ENCODE measurements at places on chromosomes 2 and 18.
A peak's percentile ranks its signal among the peaks of the same experiment; 100 is the strongest.

- no peak for DNase-seq
Measured at GRCh38 chr2:219325136-219325535, 7.4 kb downstream of the RESP18 start.

DNA sequence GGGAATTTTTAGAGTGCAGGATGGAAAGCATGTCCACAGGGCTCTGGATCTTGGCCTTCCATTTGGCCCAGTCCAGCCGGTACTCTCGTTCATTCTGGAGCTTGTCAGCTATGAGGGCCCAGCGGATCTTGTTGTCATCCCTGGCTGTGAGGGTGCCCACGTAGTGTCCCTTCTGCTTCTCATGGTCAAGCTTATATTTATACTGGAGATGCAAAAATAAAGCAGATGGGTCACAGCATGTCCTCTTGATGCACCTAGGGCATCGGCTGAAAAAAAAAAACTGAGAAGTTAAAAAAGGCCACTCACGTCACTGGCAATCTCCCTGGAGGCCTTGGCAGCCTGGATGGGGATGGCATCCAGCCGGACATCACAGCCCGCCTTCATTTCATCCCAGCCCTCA lies 160.5 kb downstream of the RIF1 start:
- DNase-seq, result no peak

- DNase-seq, result no peak
Measured at GRCh38 chr2:5093056-5093455, 599.1 kb upstream of the SOX11 start.

DNA sequence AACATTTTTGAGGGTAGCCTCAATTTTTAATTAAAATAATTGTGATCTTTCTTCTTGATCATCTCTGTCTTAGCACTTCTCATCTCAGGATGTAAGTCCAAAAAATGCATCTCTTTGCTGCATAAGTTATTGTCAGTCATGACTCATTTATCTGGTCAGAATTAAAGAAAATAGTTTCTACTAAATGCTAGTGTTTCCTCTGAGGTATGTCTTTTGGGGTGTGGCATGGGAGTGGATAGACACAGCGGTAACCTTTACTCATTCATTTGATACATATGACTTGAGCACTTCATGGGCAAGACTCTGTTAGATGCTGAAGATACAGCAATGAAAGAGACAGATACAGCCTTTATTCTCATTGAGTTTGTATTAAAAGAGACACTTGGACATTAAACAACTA lies 284.7 kb downstream of the IRS1 start:
- no peak for DNase-seq

- no peak for DNase-seq
Measured at GRCh38 chr2:8662239-8662879, 19.5 kb upstream of the ID2 start.

DNA sequence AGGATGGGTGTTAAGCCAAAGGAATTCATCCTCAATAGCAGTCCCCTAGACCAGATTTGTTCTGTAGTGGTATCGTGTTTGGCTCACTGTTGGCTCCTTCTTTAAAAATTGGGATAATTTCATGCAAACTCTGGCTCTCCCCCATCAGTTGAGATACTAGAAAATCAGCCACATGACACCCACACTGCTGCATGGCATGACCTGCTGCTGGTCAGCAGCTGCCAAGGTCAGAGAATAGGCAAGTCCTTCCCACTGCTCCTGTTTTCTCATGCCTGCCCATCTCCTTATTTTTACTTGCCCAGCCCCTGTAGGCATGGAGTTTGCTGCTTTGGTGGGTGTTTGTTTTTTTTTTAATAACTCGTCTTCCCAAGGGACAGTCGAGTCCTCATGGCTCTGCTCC lies 1.0 kb upstream of the SNRNP200 start:
- DNase-seq, result no peak

- DNase-seq, result no peak
Measured at GRCh38 chr2:7098816-7099215, 181.6 kb downstream of the RNF144A start.

GRCh38 chr2:69709290-69709689 lies 32.6 kb upstream of the ANXA4 start:
- DNase-seq, result no peak

DNA sequence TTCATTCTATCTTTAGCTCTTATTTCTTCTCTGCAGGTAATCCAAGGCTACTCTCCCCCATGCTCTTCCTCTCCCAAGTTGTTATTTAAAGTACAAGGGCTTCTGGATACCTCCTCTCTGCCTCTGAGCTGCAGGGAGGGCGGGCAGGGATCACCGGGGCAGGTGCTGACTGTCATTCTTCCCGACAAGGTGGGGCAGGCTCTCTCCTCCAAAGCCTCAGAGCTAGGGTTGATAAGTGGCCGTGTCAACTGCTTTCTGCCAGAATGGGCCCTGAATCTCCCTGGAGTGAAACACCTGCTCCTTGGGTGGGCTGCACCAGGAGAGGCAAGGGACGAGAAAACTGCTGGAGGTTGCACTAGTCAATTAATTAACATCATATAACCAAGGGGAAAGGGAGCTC lies 250.3 kb downstream of the SLC4A3 start:
- no peak for DNase-seq

DNA sequence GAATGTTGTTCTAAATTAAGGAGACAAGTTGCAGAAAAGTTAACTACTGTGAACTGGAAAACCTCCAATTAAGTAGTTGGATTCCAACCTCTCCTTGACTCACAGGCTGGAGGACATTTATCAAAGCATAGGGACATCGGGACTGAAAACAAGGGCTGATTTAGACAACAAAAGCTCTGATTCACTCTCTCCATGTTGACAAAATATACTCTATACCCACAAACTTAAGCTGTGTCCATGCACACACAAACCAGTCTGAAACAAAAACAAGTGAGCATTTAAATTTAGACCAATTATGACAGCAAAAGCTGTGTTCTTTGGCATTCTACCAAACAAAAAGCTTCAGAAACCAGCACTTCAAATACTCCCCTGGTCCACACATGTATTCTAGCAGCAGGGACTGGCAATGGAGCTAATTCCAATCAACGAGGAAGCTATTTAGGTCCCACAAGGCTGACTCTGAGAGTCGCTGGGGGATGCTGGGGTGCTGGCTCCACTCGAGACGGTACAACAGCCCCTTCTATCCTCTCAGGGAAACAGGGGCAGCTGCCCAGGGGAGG lies 71.4 kb downstream of the NXPH2 start:
- DNase-seq, result no peak

DNA sequence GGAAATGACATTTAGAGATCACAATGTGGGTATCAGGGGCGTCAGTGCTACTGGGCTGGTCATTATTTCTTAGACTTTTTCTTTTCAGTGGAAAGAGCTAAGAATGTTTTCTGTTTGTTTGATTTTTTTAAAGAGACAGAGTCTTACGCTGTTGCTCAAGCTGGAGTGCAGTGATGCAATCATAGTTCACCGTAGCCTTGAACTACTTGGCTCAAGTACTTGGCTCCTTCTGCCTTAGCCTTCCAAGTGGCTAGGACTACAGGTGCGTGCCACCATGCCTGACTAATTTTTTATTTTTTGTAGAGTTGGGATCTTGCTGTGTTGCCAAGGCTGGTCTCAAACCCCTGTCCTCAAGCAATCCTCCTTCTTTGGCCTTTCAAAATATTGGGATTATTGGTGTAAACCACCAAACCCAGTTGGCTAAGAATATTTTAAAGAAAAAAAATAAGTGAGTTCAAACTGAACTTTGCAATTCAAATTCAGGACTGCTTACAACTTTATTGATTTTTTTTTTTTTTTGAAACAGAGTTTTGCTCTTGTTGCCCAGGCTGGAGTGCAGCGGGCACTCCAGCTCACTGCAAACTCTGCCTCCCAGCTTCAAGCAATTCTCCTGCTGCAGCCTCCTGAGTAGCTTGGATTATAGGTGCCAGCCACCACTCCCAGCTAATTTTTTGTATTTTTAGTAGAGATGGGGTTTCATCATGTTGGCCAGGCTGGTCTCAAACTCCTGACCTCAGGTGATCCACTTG lies 154.2 kb downstream of the MIB1 start:
- no peak for DNase-seq

- DNase-seq, result no peak
Measured at GRCh38 chr18:63126134-63127069, 193.2 kb downstream of the BCL2 start.

DNA sequence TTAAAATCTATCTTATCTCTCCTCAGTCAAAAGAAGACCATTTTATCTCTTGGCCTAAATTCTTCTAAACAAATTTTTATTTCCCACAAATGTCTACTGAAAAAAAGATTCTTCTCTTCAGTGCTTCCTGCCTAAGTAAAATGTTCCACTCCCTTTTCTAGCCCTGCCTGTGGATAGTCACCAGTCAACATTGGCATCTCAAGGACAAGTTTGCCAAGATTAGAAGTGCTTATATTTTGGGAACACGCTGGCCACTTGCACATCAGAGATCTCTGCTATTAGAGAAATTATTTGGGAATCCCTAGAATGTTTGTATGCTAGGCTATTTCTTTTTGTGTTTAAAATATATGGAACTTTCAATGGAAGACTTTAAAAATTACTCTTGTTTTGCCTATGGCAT lies 758.2 kb upstream of the CDH7 start:
- no peak for DNase-seq

GRCh38 chr2:176553685-176554100 lies 284.5 kb downstream of the MTX2 start:
- peak; percentile 30 for DNase-seq

- peak; percentile 41 for DNase-seq
Measured at GRCh38 chr2:85753525-85754312, at the start of gene ATOH8. ATOH8 (plus strand) TSS chr2:85753991; CDS start chr2:85754190, 199 bp downstream.

GRCh38 chr2:173819852-173820251 lies 145.3 kb downstream of the SP3 start:
- no peak for DNase-seq

DNA sequence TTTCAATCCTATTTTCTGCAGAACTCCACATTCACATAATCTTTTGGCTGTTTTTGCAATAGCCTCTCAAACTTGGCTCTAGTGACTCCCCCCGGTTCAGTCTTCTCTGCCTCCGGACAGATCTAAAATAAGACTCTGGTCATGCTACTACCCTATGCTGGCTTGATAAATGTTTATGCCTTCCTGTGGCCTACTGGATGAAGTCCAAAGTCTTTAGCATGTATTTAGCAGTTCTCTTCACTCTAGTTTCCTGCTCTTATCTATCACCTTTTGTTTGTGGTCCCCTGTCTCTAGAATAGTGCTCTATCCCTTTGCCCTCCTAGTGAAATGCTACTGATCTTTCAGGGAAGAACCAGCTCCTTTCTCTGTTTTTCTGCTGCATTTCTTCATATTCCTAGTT lies 14.4 kb downstream of the ADCYAP1 start:
- DNase-seq, result no peak

DNA sequence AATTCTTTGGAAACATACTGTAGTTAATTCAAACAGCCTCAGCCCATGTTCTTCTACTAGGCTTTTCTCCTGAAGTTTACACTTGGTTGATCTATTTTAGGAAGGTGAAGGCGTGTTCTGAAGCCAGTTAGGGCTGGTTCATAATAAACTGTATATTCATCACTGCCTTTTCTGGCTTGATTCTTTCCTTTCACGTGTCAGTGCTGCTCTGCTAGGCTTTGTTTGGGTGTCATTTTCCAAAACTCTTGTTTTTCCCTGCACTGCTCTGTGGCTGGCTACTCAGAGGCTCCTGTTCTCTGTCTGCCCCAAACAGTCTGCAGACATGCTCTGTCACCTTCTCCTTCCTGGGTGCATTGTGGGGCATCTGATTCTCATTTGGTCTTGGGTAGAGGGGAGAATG lies 136.1 kb downstream of the PARD3B start:
- no peak for DNase-seq

GRCh38 chr2:9256147-9256546 lies 49.5 kb downstream of the ASAP2 start:
- DNase-seq, result no peak

DNA sequence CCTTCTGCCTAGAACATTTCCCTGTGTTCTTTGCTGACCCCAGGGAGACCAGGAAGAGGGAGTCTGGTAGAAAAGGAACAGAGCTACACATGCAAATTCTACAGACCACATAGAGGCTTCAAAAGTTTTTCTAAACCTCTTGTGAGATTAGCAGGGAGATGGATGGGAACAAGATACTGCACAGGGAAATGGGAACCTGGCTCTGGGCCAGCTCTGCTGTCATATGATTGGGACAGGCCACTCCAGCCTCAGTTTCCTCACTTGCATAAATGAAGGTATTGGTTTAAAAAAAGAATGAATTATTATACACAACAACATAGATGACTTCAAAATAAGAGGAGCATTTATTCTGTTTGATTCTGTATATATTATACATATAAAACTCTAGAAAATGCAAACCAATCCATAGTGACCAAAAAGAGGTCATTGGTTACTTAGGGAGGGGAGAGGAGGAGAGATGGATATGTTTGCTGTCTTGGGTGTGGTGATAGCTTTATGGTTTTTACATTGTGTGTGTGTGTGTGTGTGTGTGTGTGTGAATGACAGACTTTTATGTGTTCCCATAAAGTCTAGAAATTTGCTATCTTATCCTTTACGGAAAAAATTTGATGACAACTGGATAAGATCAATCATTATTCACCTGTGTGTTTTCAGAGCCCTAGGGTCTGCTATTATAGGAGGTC lies 115.5 kb downstream of the MGAT5 start:
- DNase-seq, result no peak

DNA sequence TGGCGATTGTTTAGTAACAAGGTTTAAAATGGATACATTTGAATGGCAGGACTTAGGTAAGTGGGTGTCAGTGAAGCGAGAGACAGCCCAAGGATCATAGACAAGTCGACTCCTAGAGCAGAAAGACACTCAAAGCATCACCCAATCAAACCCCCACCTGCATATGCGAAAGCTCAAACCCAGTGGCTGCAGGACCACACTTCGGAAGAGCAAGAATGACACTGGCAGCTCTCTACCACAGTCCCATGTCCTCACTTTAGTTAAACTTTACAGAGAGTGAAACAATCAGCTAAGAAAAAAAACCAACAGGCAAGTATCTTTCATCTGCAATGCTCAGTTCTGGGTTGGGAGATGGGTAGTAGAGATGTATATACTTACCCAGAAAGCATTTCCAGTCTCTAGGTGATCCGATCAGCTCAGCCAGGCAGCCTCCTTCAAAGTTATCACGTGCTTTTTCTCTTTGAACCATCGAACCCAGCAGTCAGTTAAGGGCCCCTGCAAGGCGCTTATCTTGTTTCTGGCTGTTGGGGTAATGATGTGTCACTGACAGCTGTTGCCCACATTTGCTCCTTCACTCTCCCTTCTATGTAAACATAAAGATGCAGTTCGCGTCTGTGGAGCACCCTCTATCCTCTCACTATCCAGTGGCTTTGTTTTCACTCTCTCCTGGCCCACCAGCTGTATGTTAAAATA lies 357.5 kb upstream of the ID2 start:
- peak; percentile 18 for DNase-seq
